CMK (cell line): ENCODE measurements at places on chromosomes 16 and 17.

DNA sequence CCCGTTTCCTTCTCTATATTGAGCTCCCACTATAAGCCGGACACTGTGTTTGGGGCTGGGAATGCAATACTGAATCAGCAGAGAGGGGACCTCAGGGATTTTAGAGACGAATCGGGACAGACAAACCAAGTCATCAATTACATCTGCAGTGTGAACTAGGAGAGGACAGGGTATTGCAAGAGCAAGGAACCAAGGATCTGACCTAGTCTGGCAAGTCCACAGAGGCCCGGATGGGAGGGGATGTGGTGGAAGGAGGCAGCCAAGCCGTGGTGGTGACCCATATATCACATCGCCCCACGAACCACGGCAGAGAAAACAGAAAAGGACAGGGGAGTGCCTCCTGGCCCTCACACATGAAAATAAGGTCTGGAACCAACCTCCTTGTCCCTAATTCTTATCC, 28.1 kb upstream of the NXPH3 start:
- DNase-seq = no peak

GRCh38 chr17:77472468-77473310, 331.9 kb downstream of the SEC14L1 start:
- DNase-seq = no peak

DNA sequence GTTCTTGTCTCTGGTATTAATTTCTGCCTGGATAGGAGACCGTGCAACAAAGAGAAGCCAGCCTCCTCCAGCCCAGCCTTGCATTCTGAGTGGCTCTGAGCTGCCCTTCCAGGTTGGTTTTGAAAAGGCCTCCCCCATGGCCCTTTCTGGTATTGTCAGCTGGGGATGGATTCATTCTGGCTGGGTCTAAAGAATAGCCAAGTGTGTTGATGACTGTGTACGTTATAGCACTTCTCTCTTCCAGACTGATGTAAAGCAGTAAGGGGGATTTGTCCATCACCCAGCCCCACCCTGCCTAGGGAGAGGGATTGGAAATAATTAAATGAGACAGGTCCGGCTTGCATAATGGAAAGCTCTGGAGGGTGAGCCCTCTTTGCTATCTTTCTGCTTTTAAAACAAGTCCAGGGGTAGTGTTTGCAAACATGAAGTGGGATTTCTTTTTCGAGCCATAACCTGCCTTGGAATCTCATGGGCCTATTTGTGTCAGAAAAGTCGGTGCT, 146.4 kb downstream of the MSI2 start:
- no peak for DNase-seq

DNA sequence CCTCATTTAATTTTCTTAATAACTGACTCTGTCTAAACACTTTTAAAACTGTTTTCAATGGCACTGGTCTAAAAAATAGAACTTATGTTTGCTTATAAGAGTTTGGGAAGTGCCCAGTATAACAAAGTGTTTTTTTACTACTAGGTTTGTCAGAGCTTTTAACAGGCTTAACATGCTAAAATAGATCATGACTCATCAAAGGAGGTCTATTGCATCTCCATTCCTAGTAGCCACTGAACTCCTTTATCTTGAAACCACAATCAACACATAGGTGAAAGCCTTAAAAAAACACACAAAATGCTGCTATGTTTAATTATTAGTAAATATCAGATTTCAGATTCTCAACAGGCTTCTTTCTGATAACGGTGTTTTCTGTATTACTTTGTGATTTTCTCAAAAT, 196.4 kb upstream of the KIF2B start:
- DNase-seq = no peak

DNA sequence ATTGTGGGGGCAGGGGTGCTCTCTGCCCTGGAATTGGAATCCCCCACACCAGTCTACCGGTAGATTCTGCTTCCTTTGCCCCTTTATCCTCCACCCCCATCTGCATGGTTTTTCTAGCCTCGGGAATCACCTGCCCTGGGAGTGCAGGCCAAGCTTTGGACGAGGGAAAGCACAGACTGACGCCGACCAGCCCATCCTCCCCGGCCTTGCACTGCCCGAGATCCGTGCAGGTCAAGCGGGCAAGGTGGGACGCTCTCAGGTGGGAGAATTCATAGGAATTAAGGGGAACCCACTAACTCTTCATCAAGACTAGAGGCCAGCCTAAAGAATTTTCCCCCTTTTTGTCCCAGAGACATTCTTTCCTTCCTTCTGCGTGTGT, 9.9 kb upstream of the HOXB13 start:
- no peak for DNase-seq
